ENCODE measurements at places on chromosomes 7 and 10. TPM values are rescaled to one million over a fixed set of nuclear protein-coding genes. Genes with fewer than 3 reads are reported as not detected.

- no peak overlapping the region for H3K27ac ChIP-seq
- H3K4me1 ChIP-seq = no peaks in the 10 kb centered on the region
- no peaks in the 10 kb centered on the region for H3K27me3 ChIP-seq
- H3K4me3 ChIP-seq = no peak overlapping the region
Measured at GRCh38 chr10:73446926-73447325, 13.6 kb upstream of the MSS51 start.

DNA sequence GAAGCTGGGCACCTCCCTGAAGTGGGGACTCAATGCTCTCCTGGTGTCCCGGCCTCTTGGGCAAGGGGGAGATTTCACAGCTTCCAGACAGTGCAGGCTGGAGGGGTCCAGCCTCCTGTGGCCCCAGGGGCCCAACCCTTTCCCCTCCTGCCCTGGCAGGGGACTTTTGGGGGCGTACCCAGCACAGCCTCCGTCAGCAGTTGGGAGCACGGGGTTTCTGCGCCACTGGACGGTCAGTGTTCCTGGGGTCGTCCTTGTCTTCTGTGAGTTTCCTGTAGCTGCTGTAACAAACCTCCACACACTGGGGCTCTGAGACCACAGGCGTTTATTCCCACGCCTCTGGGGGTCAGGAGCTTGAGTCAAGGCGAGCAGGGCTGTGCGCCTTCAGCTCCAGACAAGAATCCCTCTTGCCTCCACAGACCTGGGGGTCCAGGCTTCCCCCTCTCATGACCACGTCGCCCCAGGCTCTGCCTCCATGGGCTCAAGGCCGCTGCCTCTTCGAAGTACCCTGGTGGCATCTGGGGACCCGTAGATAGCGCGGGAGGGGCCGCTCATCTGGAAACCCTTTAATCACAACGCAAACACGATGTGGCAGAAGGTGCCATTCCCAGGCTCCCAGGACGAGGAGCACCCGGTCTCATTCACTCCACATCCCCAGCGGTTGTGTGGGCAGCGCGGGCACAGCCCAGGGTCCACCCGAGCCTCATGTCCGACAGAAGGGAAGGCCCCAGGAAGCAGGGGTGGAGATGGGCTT, 14.0 kb downstream of the PWWP2B start:
- H3K27me3 ChIP-seq = no peaks in the 10 kb centered on the region
- peaks cover 7% of the 10 kb centered on the region for H3K4me1 ChIP-seq
- ATAC-seq = no peak
- H3K27ac ChIP-seq = no peak overlapping the region

DNA sequence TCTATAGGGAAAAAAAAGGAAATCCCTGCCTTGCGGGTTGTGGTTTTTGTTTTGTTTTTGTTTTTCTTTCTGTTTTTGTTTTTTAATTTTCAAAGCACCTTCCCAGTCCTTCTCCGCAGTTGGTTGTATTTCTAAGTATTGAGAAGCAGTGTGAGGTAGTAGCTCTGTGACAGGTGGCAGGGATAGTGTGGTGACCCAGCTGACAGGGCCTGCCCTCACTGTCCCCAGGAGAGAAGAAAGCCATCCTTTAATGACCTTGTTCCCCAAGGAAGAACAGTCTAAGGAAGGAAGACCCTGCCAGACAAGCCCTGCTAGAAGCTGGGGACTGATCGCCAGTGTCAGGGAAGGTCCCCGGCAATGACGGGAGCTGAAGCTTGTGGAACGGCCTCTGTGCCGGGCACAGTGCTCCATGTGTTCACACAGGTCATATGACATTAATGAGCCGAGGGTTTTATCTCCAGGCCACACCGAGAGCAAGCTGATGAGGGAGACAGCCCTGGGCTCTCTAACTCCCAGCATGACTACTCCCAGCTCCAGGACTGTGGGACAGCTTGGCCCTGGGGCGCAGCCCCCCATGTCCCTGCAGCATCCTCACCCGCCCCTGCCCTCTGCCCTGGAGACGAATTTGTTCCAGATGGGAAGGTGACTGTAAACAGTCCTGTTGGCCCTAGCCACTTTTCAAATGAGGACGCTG, 69.0 kb upstream of the LRRC18 start:
- H3K36me3 ChIP-seq = no peaks in the 10 kb centered on the region
- no peak overlapping the region for H3K4me3 ChIP-seq
- H3K4me1 ChIP-seq = peaks cover 5% of the 10 kb centered on the region
- H3K27ac ChIP-seq = no peak overlapping the region

GRCh38 chr7:40808378-40808942, 673.7 kb downstream of the SUGCT start:
- no peak for ATAC-seq
- no peaks in the 10 kb centered on the region for H3K36me3 ChIP-seq
- no peak overlapping the region for H3K4me3 ChIP-seq

Gene CADPS2
- not detected for total RNA-seq

Gene DYNC1I1
- total RNA-seq = not detected

Gene VSTM2A
- total RNA-seq = not detected

All from activated T-helper 17 cell treated with anti-CD3 and anti-CD28 coated beads, Interleukin-2, amount 50 U/mL, for 72 hours (primary cell).